Activated T-cell treated with anti-CD3 and anti-CD28 coated beads, Interleukin-2, amount 50 U/mL, for 72 hours (primary cell): ENCODE measurements at places on chromosomes 16 and 17.

DNA sequence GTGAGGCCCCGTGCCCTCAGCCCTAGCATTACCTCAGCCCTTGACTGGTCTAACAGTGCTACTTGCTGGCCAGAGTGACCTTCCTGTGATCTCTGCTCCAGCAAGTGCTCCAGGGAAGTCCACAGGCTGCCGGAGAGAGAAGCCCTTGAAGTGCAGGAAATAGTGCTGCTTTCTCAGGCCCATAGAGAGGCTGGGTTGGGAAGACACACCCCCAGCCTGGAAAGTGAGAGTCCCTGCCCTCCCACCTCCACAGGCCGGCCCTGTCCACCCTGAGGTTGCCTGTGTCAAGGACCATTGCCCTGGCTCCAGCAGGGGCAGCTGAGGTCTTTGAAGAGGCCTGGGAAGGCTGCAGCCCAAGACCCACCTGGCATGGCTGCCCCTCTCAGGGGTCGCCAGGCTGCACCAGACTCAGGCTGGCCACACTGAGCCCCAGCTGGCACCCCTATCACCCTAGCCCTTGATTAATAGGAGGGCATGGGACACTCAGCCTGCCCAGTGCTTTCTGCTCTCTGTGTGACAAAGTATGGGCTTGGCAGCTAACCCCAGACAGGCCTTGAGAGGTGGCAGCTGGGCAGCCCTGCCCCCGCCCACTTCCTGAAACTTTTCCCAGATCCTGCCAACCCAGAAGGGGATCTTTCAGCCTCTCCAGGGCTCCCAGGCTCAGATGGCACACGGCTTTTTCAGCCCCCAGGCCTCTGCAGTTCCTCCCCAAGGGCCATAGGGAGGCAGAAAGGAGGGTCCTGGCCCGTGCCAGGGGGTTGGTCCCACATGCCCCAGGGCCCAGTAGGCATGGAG lies 21.7 kb downstream of the ATP6V0D1 start:
- DNase-seq: no peak

DNA sequence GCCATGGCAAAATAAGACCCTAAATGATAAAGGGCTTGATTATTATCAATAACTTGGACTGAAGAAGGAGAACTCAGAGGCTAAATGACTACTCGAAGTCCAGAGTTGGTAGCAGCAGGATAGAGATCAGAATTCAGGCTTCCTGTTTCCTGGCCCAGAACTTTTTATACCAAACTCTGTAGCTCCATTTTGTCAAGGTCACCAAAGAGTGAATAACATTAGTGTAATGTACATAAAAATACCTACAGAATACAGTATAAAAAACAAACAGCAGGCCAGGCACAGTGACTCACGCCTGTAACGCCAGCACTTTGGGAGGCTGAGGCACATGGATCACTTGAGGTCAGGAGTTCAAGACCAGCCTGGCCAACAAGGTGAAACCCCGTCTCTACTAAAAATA lies 79.0 kb downstream of the ARHGAP17 start:
- DNase-seq: no peak

- no peak for DNase-seq
Observed at GRCh38 chr16:4373909-4374742, 2.5 kb downstream of the VASN start.

DNA sequence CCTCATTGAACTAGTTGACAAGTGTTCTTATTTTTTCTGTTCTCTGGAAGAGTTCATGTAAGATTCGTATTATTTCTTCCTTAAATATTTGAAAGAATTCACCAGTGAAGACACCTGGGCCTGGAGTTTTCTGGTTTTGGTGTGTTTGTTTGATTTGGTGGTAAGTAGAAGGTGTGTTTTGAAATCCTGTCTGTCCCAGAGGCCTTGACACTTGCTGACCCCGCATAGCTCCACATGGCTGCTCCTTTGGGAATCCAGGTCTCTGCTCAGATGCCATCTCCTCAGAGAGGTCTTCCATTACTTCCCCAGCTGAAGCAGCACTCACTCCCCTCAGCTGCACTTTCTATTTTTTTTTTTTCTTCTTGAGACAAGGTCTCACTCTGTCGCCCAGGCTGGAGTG lies 5.7 kb upstream of the NUP93 start:
- DNase-seq: no peak

DNA sequence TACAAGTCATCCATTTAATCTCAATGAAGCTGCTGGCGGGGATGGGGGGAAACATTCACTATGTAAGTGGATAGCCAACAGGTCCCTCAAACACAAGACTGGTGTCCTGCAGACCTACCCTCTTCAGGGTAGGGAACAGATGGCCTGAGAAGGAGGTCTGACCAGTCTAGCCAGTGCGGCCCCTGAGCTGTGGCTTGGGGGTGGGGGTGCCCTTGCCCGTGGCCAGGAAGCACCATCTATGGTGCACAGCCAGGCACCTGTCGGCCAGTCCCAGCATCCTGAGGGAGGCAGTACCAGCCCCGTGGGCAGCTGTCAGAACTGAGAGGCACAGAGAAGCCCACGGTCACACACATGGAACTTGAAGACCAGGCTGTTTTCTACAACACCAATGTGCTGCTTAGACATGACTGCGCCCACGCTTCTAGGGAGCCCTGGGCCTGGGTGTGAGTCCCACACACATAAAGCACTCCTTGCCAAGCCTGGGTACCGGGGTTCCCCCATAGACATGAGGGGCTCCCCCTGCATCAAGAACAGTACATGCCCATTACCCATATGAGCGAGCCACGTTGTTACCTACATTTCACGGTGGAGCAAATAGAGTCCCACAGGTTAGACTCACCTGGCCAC lies 40.9 kb downstream of the RMI2 start:
- peak; percentile 37 for DNase-seq

DNA sequence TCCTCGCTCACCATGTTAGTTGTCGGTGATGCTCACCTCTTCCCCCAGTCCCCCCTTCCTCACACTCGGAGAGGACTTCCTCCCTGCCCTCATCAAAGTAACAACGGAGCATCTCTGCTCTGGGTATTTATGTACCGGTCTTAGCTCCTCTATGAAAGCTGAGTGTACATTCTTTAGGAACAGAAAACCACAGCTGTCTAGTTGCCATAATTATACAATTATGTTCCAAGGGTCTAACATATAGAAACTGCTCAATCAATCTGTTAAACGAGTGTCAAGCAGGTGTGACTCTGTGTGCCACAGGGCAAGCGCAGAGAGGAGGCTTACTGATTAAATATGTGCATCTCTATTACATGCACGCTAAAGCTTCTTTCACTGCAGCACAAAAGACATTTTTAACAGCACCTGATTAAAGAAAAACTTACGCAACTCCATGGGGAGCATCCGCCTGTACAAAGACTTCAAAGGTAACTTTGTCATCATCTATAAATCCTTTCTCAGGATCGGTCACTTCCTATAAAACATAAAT lies 37.8 kb downstream of the LITAFD start:
- no peak for DNase-seq

- DNase-seq: peak; percentile 73
Observed at GRCh38 chr17:18181358-18181757, 2.3 kb upstream of the ALKBH5 start.
